ENCODE measurements at places on chromosomes 4 and X. TPM values are rescaled to one million over a fixed set of nuclear protein-coding genes. Genes with fewer than 3 reads are reported as not detected.

The MUC7 gene
- total RNA-seq, result not detected

The TGIF2LX gene
- not detected for total RNA-seq

The HSD17B10 gene
- total RNA-seq, result 49.6 TPM

The DGAT2L6 gene
- total RNA-seq, result not detected

The STAP1 gene
- total RNA-seq, result not detected
